Stimulated activated CD4-positive, alpha-beta T cell treated with anti-CD3 and anti-CD28 coated beads, Interleukin-4, amount 100 ng/mL, for 24 hours (primary cell): ENCODE measurements at places on chromosomes 16 and 17.

GRCh38 chr17:42453439-42453838 lies 5.2 kb upstream of the ATP6V0A1 start:
- no peak for DNase-seq

GRCh38 chr16:51880776-51881175 lies 666.2 kb downstream of the TOX3 start:
- no peak for DNase-seq

DNA sequence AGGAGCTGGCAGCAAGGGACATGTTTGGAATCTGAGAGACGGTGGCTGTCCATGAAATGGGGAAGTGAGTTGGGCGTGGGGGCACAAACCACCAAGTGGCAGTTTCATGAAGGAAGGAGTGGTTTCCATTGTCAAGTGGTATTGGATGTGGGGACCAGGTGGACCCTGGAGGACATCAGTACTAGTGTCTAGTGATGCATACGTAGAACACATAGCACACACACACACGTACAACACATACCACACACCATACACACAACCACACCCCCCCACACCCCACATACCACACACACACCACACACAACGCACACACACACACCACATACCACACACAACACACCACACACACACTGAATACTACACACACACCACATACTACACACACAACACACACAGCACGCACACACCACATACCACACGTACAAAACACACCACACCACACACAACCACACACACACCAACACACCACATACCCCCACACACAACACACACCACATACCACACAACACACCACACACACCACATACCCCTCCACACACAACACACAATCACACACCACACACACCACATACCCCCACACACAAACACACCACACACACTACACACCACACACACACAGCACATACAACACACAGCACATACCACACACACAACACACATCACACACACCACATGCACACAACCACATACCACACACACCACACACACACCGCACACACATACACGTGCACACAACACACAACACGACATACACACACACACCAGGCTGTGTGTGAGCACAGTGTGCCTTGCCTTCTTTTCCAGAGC lies 41.1 kb upstream of the GSE1 start:
- DNase-seq: no peak

DNA sequence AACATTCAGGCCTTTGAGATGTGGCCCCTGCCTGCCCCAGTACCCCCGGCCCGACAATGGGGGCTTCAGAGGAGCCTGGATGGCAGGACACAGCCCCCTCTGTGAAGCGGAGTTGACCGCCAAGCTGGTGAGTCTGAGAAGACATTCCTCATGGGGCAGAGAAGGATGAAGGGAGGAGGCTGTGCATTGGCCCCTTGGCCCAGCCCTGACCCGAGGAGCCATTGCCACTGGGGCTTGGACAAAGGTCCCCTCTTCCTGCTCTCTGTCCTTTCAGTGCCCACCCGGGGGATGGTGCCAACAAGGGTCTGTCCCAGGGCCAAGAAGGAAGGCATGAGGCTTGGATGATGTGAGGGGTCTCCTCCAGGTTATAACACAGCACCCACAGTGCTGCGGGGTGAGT lies 30.9 kb upstream of the PHB1 start:
- no peak for DNase-seq

- DNase-seq: no peak
Measured at GRCh38 chr16:87172632-87173031, 144.6 kb downstream of the C16orf95 start.

GRCh38 chr17:50065056-50065455 lies 9.1 kb downstream of the ITGA3 start:
- no peak for DNase-seq

- DNase-seq: no peak
Measured at GRCh38 chr16:17759451-17760390, 289.0 kb upstream of the XYLT1 start.

DNA sequence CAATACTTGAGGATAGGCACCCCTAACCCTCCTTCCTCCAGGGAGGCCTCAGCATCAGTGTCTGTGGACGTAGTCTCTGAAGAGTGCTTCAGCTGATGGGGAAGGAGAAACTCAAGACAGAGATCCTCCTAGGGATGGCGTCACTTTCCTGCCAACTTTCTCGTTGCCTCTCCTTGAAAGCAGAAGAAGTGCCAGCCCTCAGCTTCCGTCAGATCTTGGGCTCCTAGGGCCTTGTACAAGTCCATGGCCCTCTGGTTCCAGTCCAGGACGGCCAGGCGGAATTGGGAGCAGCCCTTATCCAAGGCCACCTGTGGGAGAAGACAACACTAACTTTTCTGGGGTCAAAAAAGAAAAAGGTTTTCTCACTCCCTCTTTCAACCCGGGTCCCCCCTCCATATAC lies 1.3 kb downstream of the SAT2 start:
- no peak for DNase-seq

DNA sequence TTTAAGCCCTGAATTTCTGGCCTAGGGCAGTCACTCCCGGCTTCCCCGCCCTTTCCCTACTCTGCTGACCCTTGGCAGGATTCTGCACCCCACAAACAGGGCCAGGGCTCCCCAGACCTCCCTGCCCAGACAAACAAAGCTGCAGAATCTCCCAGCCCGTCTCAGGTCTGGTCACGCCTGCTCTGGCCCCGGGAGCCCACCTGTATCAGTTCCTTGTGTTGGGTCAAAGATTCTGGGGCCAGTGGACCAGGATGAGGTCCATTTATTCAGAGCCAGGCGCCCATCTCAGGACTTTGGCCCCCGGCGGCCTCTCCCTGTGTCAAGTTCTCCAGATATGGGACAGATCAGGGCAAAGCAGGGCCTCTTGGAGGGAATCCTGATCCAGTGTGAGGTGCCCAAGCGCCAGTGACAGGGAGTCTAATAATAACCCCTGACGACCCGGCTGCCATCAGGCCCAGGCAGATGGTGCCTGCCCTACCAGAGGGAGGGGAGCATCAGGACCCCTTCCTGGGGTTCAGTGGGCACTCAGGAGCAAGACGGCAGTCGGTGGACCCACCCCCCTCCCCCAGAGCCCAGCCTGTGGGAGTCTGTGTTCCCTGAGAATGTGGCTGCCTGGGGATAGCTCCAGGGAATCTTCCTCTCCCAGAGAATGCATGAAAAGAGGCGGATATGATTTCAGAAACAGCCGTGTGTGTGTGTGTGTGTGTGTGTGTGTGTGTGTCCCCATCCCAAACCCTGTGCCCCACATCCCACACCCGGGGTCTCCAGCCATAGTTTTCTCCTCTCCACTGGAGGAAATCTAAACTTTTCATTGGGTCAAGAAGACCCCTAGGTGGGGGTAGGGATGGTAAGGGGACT lies 1.3 kb downstream of the TTYH2 start:
- no peak for DNase-seq
